ENCODE measurements at places on chromosomes 16 and 17.

GRCh38 chr16:69397821-69398521 lies 12.2 kb upstream of the TERF2 start:
- DNase-seq, result no peak

DNA sequence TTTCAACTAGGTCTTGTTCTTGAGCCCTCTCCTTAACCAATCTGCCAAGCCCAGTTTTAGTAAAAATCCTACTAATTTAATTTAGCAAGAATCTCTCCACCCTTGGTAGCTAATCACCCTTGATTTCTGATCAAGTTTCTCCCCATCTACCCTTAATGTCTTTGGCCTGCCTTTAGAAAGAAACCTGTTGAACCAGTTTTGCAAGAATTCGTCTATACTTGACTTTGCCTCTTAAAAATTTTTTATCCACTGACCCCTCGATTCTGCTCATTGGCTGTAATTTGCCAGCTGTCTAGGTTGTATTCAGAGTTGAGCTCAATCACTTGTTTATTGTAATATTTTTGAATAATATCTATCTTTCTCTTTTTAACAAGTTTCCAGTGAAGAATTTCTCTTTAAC lies 1138.5 kb downstream of the CDH11 start:
- DNase-seq, result no peak

DNA sequence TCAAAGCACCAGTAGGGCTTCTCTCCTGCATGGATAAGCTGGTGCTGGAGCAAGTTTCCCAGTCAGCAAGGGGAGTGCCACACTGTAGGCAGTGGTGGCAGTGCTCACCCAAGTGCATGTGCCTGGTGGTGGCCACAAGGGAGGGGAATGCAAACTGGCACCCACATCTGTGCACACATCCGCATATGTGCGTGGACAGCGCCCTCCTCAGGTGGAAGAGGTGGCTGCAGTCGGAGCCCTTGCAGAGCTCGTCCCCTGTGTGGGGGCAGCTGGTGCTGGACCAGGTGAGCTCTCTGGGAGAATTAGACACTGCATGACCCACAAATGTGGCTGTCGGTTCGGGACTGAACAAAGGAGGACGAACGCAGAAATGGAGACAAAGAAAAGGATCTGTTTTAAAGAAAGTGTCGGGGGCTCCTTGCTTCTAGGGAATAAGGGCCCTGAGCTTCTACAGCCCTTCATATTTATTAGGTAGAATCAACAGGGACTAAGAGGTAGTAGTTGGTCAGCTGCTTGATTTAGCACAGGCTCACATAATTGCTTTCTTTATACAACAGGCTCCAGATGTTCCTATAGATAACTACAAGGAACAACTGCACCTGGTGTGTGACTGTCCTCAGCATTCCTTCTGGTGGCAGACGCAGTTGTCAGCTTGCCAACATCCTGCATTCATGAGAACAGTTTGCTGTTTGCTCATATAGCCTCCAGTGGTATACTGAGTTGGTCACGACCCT lies 5.3 kb upstream of the ZNF689 start:
- DNase-seq, result peak; percentile 80

- no peak for DNase-seq
Measured at GRCh38 chr17:80952291-80952690, 39.4 kb upstream of the CHMP6 start.

- no peak for DNase-seq
Measured at GRCh38 chr17:27535178-27535928, 79.1 kb downstream of the KSR1 start.

- DNase-seq, result no peak
Measured at GRCh38 chr17:57037411-57037810, 47.6 kb upstream of the AKAP1 start.

GRCh38 chr17:60514053-60514452 lies 12.0 kb downstream of the APPBP2 start:
- no peak for DNase-seq

GRCh38 chr16:10601444-10602408 lies 21.3 kb upstream of the EMP2 start:
- no peak for DNase-seq

- no peak for DNase-seq
Measured at GRCh38 chr16:31400191-31400590, 7.1 kb downstream of the ITGAD start.

DNA sequence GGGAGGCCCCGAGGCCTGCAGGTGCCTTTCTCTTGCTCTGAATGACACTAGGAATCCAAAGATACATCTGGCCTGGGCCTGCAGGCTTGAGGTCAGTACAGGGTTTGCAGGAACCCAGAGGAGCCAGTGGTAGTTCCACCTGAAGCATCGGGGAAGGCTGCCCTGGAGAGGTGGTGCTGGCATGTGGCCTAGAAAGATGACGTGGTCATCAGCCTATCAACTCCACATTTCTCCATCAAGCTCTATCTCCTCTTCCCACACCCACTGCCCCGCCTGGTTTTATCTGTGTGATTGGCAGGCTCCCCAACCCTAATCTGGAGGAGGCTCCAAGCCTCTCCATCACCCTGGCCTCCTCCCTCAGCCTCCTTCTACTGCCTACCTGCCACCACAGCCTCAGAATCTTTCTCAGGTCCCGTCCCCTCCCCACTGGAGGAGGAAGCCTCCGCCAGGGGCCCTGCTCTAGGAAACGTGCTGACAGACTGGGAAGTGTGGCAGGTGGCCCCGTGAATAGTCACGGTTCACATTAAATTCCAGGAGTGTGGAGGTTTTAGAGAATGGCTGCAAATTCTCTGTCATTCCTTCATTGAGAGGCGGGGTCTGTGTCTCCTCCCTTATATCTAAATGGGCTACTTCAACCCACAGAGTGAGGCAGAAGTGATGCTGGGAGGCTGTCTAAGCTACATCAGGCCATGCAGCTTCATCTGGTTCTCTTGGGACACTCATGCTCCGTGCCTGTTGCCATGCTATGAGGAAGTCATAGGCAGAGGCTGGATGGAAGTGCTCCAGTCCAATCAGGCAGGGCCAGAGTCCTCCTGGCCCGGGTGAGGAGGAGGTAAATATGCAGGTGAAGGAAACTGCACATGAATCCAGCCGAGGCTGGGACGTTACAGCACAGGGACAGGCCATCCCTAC lies 11.4 kb upstream of the MAP2K3 start:
- DNase-seq, result no peak

- no peak for DNase-seq
Measured at GRCh38 chr17:30086896-30087295, 29.7 kb upstream of the NSRP1 start.

DNA sequence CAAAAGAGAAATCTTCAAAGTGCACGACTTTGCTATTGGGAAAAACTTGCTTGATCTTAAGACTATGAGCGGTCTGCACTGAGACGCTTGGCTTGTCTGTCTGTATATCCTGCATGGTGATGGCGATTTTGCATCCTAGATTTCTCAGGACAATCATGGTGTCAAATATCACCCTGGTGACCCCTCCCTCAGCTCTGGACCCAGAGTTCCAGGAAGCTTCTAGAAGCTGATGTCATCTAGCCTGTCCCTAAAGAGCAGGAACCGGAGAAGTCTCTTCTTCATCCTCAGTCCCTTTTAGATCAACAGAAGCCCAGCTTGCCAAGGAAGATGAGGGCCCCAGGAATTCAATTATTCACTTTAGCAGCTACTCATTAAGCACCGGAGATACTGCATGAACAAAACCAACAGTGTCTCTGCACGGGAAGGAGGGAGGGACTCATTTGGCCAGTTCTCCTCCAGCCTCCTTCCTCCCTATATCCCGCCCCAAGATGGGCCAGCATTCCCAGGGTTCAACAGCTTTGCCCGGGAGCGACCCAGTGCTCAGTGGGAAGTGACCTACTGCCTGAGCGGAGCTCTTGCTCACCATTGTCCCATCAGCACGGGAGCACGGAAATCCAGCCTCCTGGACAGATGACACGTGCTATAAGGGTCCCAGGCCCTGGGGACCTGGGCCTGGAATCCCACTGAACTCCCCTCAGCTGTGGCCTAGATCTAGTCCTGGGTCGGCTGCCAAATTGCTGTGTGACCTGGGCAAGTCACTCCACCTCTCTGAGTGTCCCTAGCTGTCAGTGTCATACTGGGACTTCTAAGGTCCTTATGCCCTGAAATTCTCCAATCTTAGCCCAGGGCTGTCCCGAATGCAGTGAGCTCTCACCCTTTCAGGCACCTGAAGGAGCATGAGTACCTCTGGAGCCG lies 3.8 kb downstream of the EMP2 start:
- no peak for DNase-seq

DNA sequence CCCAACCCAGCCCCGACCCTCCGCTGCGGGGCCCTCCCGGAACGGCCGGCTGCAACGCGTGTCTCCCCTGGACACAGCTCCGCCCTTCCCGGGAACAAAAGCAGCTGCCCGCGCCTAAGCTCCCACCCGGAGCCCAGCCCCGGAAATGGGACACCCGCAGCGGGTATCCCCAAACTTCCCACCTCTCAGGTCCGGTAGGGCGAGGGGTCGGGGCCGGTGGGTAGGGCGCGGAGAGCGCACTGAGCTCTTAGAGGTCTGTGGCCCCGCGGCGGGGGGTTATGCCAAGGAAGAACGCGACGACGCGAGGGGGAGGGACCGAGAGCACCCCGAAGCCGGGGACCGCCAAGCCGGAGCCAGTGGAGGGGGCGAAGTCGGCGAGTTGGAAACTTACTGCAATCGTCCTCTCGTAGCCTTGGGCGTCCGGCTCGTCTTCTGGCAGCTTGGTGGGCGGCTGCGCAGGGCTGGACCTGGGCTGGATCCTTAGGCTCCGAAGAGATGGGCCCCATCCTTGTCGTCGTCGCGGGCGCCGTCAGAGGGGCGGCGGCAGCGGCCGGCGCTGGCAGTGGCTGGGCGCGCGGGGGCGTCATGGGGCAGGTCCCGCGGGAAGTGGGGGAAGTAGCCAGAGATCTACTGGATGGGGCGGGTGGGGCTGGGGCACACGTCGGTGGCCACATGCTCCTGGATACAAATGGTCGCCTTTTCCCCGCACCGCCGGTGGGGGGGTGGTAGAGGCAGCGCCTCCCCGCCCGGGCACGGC lies 6.9 kb downstream of the USP6 start:
- DNase-seq, result no peak

GRCh38 chr17:53336281-53336680 lies 486.4 kb upstream of the KIF2B start:
- no peak for DNase-seq

DNA sequence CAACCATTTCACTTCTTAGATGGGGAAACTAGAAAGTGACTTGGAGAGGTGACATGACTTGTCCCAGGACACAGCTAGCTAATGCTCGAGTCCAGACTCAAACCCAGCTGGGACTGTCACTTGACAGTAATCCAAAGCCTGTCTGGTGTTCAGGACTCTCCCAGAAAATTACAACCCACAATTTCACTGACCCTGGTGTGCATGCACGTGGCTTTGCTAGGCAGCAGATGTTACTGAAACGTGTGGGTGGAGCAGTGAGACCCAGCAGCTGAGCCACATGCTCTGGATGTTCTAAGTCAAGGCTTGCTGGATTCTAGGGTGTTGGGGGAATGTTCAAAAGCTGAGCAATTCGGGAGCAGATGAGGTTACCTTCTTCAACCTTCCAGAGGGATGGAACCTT lies 364.6 kb downstream of the GRIN2A start:
- DNase-seq, result no peak

GRCh38 chr16:20136446-20136968 lies 62.8 kb upstream of the GPR139 start:
- no peak for DNase-seq

GRCh38 chr17:75480281-75480680 lies 23.8 kb downstream of the TMEM94 start:
- no peak for DNase-seq

DNA sequence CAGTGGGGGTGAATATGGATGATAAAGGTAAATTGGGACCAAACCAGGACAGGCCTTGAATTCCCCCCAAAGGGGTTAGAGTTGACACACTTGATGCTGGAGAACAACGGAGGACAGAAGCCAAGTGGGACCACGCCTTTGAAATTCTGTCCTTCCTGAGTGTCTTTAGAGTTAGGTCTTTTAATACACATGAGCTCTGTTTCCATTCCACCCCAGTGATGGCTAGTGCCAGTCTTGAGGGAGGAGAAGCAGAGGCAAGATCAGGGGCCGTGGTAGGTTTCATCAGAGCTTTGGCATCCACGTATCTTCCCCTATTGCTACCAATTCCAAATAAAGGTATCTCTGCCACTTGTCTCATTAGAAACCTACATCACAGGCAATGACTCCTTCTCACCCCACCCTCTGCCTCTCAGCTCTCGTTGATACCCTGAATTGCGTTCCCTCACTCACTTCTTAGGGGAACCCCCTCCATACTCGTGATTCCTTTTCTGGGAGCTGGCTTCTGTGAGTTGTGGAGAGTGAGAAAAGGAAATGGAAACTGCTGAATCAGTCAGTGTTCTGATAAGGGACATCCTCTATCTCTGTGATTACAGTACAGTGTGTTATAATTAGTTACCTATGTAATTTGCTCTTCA lies 2.4 kb upstream of the CCL3L1 start:
- peak; percentile 31 for DNase-seq

- no peak for DNase-seq
Measured at GRCh38 chr16:10178080-10178479, 4.1 kb downstream of the GRIN2A start.

Data from stimulated activated CD4-positive, alpha-beta T cell treated with anti-CD3 and anti-CD28 coated beads, Interleukin-12 subunit alpha, Interleukin-12 subunit beta, amount 100 ng/mL, for 48 hours (primary cell).